ENCODE measurements at places on chromosomes 7 and 10. TPM values are rescaled to one million over a fixed set of nuclear protein-coding genes. Genes with fewer than 3 reads are reported as not detected.

Gene ATOH7
- 1.8 TPM for polyA plus RNA-seq

Gene UBE2H
- 115 TPM for polyA plus RNA-seq

Gene NPTX2
- 3.5 TPM for polyA plus RNA-seq

DNA sequence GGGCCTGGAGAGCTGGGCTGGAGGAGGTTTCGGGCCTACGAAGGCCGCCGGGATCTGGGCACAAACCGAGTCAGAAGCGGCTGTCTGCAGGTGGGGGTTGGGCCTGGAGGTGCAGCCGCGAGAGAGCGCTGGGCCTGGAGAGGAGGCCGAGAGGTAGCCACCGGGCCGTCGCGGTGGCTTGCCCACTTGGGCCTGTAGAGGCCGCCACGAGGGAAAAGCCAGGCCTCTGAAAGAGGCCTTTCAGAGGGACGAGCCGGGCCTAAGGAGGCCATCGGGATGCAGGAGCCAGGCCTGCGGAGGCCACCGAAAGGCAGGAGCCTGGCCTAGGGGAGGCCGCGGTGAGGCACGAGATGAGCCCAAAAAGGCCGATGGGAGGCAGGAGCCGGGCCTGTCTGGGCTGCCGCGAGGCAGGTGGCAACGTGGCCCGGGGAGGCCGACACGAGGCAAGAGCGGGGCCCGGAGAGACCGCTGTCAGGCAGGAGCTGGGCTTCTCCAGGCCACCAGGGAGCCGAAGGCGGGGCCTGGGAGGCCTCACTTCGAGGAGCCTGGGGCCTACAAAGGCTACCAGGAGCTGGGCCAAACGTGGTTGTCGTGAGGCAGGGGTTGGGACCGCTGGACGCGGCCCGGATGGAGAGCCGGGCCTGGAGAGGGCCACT, 25.6 kb downstream of the MDH2 start:
- no peak for DNase-seq

- no peak for DNase-seq
Observed at GRCh38 chr7:123494193-123494796, 40.1 kb downstream of the IQUB start.

- DNase-seq: no peak
Observed at GRCh38 chr7:44630792-44631457, 24.5 kb downstream of the OGDH start.

DNA sequence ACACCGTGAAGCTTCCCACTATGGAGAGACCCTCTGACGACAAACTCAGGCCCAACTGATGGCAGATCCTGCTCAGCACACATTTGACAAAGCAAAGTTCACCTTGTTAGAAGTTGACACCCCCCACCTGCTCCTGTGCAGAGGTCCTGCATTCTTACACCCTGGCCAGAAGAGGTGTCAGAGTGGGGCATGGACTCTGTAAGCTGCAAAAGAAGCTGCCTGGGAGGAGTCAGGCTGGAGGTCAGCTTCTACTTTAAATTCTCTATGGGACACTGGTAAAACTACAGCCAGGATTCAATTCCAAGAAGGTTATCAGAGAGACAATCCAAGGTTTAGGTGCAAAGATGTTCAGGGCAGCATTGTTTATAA, 20.0 kb upstream of the TNS3 start:
- DNase-seq: no peak

DNA sequence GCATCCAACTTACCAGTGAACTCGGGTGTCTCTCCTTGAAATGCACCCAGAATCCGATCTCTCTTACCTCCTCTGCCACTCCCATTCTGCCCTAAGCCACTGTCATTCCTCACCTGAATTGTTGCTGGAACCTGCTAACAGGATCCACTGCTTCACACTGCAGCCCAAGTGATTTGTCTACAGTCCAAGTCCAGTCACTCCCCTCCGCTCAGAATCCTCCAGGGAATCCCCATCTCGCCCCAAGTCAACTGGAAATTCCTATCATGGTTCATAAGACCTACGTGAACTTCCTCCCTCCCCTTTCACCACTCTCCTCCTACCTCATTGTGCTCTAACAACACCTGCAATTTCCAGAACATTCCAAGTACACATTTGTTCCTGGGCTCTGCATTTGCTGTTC, 91.3 kb downstream of the SCRN1 start:
- no peak for DNase-seq

DNA sequence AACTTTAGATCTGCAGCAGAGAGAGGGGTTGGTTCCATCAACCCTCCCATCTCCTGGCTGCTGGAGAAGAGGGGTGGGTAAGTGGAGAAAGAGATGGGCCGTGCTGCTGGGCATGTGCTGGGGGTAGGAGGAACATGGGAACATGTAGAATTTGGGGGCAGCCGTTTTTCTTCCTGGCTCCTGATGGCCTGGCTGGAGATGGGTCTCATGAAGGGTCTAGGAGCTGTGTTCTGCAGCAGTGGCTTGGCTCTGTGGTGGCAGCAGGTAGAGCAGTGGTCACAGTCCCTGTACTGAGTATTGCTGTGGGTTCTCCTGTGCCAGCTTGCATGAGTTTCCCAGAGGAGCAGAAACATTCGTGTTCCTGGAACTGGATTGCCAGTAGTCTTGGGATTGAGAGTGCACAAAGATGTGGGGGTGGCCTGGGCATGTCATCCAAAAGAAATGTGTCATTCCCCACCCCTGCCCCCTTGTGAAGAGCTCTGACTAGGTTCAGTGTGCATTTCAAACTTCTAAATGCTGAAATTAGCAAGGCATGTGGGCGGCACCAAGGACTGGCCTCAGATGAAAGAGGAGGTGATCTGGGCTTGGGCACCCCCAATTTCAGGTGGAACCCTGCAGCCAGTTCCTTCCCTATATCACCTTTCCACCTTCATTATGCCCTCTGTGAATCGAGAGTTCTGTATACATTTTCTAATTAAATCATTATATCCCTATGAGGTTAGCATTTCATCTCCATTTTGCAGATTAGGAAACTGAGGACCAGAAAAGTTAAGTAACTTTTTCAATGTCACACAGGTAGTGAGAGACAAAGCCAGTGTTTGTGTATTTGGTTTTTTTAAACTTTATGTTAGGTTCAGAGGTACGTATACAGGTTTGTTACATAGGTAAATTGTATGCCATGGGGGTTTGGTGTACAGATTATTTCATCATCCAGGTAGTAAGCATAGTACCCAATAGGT, 2.1 kb downstream of the CHST3 start:
- no peak for DNase-seq

DNA sequence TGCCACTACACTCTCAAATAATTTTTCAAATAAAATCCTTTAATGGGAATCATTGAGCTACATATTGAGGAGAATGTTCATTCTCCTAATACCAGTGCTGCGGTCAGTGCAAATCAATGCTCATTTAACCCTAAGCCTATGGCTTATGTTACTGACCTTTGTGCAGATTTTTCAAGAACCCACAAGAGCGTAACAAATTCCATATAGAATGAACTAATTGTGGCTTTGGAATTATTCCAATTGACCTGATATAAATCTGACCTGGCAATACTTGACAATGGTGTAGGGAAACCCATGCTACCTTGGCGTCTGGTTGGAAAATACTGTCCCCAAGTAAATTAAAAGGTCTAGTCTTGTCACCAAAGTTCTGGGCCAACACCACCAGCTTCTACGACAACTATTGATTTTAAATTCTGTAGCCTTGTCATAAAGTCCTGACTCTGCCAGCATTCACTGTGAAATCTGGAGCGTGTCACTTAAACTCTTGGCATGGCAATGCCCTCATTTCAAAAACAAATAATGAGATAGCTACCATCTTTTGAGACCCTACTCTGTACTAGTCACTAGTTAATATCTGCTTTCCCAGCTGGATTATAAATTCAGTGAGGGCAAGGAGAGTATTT, 320.9 kb downstream of the AHR start:
- DNase-seq: no peak

GRCh38 chr7:33981671-33982424, 76.5 kb downstream of the BMPER start:
- DNase-seq: no peak

DNA sequence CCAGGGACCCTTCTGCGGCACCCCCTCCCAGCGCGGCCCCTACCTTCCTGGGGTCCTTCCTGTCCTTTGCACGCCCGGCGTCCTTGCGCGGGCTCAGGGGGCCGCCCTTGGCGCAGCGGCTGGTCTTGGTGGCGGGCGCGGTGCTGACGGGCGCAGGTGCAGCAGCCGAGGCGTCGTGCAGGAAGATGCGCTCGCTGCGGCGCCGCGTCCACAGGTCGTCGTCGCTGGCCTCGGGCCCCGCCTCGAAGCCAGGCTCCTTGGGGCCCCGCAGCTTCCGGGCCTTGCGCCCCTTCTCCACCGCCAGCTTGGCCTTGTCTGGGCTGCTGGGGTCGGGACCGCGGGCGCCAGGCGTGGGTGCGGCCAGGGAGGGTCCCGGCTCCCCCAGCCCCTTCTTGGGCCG, 49.8 kb downstream of the SLC29A4 start:
- no peak for DNase-seq

DNA sequence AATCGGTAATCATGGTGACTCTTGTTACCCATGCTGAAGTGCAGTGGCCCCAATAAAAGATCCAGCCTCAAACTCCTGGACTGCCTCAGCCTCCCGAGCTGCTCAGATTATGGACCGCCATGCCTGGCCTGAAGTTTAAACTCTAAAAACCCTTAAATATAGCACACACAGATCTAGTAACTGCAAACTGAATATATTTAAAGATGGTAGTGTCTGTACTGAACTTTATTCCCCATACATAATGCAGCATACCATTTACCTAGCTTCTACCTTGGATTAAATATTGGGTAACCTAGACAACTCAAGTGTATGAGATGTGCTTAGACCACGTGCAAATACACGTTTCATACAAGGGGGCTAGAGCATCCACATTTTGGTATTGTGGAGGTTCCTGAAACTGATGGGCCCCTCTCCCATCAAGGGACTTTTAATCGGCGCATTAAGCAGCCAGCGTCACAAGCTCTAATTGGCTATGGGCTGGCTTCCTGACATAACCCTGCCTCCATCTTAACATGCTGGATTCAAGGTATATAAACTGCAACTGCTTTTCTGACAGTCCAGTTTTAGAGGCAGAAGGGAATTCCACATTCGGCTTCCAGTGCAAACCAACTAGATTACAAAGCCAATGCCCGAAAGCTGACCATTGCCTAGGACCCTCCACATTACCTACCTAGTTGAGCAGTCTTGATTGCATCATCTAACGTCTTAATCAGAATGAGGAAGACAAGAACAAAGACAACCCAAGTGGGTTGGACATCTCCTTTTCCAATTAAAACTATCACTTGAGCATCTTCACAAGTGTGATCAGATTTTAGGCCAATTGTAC, 13.0 kb downstream of the HNRNPA2B1 start:
- no peak for DNase-seq

DNA sequence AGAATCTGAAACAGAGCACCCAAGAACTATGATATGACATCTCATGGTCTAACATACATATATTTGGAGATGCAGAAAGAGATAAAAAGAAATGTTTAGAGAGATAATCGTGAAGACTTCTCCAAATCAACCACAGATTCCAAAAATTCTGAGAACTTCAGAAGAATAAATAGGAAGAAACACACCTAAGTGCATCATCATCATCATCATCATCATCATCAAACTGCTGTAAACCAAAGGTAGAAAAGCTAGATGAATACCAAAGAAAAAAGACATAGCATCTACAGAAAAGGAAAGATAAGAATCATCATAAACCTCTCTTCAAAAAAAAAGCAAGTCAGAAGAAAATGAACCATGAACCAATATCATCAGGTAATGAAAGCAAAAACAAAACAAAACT, 124.2 kb downstream of the PPP1R3A start:
- DNase-seq: no peak

- DNase-seq: no peak
Observed at GRCh38 chr7:81003326-81003725, 84.5 kb upstream of the SEMA3C start.

Measured in renal cortex interstitium (tissue), 15 donors.